ENCODE measurements at places on chromosomes 13 and 19.

GRCh38 chr19:44623080-44623479 is 9.7 kb downstream of the IGSF23 start:
- peak; percentile 49 for DNase-seq

DNA sequence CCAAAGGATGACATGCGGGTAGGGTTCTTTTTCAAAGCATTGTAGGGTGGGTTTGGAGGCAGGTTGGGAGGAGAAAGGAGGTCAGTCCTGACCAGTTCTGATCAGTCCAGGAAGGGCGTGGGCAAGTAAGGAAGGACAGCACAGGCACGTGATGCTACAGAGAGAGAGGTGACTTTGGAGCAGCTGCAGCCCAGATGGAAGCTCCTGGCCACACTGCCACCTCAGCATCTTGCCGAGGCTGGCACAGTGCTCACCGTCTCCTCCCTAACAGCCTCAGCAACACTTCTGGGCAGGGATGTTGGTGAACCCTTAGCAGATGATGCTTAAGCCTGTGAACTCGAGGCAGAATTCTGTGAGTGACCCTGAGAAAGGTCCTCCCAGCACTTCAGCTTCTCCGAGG is 155.1 kb downstream of the DCLK1 start:
- DNase-seq = no peak

GRCh38 chr19:33763633-33764371 is 32.9 kb upstream of the KCTD15 start:
- no peak for DNase-seq

DNA sequence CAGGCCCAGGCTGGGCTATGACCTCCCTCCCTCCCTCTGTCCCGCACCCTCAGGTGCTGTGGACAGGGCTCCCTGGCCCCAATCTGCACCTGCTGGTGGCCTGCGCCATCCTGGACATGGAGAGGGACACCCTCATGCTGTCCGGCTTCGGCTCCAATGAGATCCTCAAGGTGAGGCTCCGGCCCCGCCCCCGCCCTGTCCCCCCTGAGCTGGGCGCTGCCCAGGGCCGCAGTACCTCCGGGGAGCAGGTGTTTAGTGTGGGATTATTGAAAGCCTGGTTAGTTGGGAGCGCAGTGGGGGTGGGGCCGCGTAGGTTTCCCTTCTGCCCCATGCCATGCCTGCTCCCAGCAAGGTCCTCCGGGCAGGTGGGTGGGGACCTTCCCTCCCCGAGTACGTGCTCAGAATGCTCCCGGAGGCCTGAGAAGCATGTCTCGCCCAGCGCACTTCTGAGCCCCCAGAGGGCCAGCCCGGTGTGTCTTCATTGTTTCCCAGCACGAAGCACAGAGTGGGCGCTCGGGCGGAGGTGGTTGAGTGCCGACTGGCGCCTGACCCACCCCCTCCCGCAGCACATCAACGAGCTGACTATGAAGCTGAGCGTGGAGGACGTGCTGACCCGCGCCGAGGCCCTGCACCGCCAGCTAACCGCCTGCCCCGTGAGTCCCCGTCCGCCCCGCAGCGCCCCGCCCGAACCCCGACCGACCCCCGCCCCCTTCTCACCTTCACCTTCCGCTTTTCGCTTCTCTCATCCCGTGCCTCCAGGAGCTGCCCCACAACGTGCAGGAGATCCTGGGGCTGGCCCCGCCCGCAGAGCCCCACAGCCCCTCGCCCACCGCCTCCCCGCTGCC is 8.8 kb downstream of the IL4I1 start:
- DNase-seq = no peak

GRCh38 chr19:48874303-48875135 is 2.3 kb downstream of the PPP1R15A start:
- peak; percentile 82 for DNase-seq

GRCh38 chr13:75161804-75162203 is 320.2 kb downstream of the TBC1D4 start:
- DNase-seq = no peak

GRCh38 chr19:46963093-46963734 is 56.4 kb upstream of the NPAS1 start:
- DNase-seq = peak; percentile 99

DNA sequence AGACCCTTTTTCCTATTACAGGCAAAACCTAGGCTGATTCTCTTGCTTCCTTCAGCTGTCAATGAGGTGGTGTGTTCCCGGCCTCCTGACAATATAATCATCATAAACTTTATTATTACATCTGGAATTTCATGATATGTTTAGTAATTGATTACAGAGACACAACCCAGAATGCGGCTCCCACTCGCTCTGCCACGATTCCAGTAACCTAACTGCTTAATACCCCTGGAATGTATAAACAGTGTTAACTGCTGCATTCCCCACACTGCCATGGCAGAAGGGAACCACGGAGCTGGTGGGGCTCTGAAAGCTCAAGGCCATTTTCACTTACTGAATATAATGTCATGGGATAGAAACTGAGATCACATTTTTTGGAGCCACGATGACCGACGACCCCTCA is 17.1 kb downstream of the TSHZ3 start:
- DNase-seq = no peak

- DNase-seq = peak; percentile 37
Measured at GRCh38 chr13:85549819-85550218, 249.4 kb downstream of the SLITRK6 start.

Measured in RPMI7951 (cell line).